ENCODE measurements at places on chromosomes 16 and 17. TPM values are rescaled to one million over a fixed set of nuclear protein-coding genes. Genes with fewer than 3 reads are reported as not detected.

DNA sequence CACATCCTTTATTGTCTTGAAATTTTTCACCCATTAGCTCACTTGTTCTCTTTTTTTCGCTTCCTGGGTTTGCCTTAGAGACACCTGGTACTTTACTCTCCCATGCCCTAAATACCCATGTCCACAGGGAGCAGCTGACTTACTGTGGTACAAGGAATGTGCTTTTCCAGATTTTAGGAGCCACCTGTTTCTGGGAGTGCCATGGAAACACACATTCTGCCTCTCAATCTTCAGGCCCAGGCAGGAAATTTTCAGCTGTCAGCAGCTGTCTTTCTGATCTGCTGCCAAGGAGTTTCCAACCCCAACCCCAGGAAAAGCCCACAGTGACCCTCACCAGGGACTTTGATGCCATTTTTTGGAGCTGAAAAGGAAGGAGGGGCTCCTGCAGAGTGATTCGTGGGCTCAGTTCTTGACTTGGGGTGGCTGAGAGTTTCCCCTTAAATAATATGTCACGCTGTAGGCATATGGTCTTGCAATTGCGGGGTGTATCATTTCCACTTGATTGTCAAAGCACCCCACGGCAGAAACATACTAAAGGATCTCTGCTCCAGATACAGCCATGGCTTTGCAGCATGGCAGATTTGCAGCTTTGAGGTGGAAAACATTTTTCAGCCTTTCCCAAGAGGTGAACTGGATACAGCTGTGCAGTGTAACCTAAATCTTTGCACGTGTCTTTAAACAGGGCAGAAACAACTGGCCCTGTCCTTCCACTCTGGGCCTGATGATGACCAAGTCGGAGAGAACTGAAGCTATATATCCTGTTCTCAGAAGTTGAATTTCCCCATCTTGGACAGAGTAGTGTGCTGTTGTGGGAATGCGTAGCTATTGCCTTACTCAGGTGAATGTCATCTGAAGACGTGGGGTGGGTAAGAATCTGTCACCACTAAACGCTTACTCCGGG, 19.2 kb downstream of the RBFOX1 start:
- DNase-seq: no peak

- DNase-seq: no peak
Measured at GRCh38 chr17:81002409-81003361, 11.0 kb downstream of the CHMP6 start.

GRCh38 chr16:72284042-72284789, 112.3 kb upstream of the PMFBP1 start:
- no peak for DNase-seq

GRCh38 chr17:17525956-17526355, 29.8 kb upstream of the RASD1 start:
- DNase-seq: no peak

DNA sequence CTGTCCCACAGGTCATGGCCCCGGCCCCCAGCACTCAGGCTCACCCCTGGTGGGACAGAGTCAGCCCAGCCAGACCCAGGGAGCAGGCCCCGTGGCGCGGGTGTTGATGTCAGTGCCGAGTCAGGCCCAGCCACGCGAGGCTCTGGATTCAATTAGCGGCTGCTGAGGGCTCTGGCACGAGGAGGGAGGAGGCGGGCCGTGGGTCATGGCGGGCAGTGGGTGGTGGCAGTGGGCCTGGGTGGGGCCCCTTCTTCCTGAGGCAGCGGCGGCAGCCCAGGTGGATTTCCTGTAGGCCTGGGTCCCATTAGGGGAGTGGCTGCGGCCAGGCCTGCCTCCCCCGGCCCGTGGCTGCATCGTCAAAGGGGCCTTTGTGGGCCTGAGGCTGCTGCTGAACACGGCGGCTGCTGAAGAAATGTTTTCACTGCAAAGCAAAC, 12.9 kb downstream of the VASN start:
- no peak for DNase-seq

DNA sequence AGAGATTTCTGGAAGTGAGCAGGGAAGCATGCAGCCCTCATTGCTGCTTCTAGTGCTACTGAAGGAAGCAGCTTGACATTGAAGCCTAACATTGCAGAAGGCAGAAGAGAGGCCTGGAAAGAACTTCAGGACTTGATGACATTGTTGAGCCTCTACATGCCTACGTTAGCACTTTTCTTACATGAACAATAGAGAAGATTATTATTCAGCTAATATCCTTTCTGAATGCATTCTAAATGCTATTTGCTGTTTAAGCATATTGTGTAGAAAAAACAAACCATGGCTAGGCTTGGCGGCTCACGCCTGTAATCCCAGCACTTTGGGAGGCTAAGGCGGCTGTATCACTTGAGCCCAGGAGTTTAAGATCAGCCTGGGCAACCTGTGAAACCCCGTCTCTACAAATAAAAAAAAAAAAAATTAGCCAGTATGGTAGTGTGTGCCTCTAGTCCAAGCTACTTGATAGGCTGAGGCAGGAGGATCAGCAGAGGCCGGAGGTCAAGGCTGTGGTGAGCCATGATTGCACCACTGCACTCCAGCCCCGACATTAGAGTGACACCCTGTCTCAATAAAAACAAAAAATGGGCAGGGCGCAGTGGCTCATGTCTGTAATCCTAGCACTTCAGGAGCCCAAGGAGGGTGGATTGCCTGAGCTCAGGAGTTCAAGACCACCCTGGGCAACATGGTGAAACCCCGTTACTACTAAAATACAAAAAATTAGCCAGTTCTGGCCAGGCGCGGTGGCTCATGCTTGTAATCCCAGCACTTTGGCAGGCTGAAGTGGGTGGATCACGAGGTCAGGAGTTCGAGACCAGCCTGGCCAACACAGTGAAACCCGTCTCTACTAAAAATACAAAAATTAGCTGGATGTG, 2.2 kb upstream of the AURKB start:
- DNase-seq: no peak

TVP23A gene
- 0.09 TPM for polyA plus RNA-seq

DNA sequence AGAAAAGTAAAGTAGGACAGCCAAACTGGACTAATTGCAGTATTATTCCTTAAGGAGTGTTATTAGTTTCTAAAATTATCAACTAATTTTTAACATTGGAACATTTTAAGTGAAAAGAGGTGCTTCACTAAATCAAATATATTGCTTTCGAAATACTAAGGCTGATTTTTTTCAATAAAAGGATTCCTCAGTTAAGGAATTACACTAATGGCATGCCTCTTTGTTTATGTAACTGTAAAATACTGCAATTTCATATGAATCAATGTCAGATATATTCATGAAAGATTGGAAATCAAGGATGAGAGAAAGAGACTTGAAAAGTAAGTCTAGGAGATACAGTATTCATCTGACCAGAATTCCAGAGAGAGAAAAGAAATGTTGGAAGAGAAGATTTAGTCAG, 129.8 kb downstream of the TANC2 start:
- no peak for DNase-seq

MT1A gene
- 511 TPM for polyA plus RNA-seq

- no peak for DNase-seq
Measured at GRCh38 chr16:80687606-80688005, 116.8 kb downstream of the CDYL2 start.

Measured in liver (tissue), 10 donors.